ENCODE measurements at places on chromosomes 11 and 22. TPM values are rescaled to one million over a fixed set of nuclear protein-coding genes. Genes with fewer than 3 reads are reported as not detected.
A peak's percentile ranks its signal among the peaks of the same experiment; 100 is the strongest.

DNA sequence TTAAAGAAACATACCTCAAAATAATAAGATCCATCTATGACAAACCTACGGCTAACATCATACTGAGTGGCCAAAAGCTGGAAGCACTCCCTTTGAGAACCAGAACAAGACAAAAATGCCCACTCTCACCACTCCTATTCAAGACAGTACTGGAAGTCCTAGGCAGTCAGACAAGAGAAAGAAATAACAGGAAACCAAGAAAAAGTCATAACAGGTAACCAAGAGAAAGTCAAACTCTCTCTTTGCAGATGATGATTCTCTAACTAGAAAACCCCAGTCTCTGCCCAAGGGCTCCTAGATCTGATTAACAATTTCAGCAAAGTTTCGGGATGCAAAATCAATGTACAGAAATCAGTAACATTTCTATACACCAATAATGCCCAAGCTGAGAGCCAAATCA is 35.6 kb downstream of the TMEM123 start:
- DNase-seq = no peak

GRCh38 chr11:73372375-73372993 is 3.7 kb upstream of the RELT start:
- no peak for DNase-seq

The HBG1 gene
- not detected for total RNA-seq

The POU2AF2 gene
- total RNA-seq = 1.2 TPM

GRCh38 chr11:77661670-77662069 is 24.1 kb upstream of the CLNS1A start:
- DNase-seq = no peak

The OR52R1 gene
- total RNA-seq = not detected

- DNase-seq = no peak
Observed at GRCh38 chr22:31094021-31094551, 13.0 kb downstream of the SMTN start.

The SELENOH gene
- total RNA-seq = 50.5 TPM

GRCh38 chr11:47242596-47243192 is 5.9 kb downstream of the ACP2 start:
- DNase-seq = no peak

- no peak for DNase-seq
Observed at GRCh38 chr11:48043991-48044512, 63.7 kb downstream of the PTPRJ start.

- DNase-seq = no peak
Observed at GRCh38 chr11:2415171-2415570, 14.6 kb downstream of the TSSC4 start.

GRCh38 chr11:95877291-95877690 is 46.6 kb downstream of the MTMR2 start:
- no peak for DNase-seq

- DNase-seq = no peak
Observed at GRCh38 chr11:82450996-82451395, 282.7 kb downstream of the FAM181B start.

DNA sequence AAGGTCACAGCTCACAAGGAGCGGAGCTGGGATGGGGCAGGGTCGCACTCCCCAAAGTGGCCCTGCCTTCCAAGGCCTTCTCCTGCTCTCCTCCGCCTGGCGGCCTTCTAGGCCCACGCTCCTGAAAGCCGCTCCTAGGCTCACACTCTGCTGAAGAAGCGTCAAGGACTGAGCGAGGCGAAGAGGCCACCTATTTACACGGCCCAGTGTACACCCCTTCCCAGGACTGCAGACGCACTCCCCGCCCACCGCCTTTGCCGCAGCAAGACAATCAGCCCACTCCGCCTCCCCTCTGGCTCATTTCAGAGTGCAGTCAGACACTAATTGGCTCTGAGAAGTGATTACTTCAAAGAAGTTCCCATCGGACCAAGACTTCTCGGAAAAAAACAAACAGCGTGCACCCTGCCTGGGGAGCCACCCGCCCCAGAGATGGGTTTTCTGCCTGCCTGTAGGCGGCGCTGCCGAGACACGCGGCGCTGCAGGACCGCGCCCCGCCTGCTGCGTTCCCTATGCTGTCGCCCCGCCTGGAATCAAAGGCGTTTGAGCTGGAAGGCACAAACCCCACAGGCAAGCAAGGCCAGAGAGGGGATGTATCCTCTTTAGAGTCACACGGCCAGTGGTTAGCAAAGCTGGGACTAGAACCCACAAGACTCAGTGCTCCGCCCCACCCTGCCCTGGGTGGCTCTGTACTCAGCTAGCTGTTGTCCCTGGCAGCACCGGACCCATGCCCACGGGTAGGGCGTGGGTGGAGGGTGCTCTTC is 414.8 kb downstream of the BUD13 start:
- peak; percentile 73 for DNase-seq

DNA sequence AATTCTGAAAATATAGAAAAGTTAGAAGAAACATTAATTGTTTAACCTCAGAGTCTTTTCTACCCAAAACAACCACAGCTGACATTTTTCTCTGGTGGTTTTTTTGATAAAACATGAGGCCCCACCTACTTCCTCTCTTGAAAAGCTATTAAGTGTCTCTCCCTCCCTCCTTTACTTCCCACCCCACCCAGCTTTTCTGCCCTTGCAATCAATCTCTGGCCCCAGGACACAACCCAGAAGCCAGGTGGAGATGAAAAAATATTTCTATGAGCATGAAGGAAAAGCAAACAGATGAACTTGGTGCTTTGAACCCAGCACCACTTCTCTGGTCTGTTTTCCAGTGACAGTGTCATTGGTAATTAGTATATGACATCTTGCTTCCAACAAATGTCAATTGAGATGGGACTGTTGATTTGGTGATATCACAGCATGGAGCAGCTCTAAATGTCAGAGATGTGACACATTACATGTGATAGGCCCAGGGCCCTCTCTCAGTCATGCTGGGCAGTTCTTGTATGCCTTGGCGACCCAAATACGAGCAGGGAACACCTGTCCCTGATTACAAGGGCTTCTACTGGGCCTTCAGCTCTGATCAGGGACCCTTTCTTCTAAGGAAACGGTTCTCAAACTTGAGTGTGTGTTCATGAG is 23.9 kb upstream of the TMPRSS13 start:
- no peak for DNase-seq

DNA sequence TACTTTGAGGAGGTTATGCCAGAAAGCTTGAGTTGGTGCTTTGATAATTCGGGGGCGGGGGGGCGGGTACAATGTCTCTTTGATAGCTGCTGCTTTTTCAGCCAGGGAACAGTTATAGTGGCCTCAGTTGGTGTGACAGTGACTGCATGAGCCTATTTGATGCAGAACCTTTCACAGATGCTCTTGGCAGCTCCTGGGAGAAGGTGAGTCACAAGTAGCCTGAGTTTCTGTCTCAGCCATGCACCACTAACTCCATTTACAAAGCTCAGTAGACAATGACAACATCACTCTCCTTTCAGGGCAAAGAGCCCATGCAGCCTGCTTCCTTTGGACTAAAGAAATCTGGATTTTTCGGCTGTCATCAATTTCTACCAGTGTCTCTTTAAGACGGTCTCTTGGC is 42.1 kb upstream of the SEZ6L start:
- no peak for DNase-seq

The HYLS1 gene
- total RNA-seq = 2.7 TPM

The CD6 gene
- 15.7 TPM for total RNA-seq

DNA sequence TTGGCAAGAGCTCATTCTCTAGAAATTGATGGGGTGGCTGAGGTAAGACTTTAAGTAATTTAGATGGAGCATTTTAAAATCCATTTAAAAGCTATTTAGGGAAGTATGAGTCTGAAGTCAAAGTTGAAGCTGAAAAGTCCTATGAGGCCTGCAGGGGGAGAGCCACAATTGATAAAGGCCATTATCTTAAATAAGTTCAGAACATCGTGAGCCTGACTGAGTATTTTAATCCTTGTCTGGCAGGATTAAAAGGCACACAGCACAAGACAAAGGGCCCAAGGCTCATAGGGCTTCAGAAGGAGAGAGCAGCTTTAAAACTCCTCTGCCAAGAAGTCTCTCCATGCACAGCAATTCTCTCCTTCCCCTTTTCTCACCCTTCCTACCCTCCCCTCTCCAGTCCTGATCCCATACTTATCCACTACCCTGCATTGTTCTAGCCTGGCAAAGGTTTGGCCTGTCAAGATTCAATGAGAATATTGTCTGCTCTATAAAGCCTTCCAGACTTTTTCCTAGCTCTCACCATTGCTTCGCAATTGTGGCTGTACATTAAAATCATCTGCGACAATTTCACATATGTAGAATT is 1312.9 kb downstream of the FAM181B start:
- no peak for DNase-seq

DNA sequence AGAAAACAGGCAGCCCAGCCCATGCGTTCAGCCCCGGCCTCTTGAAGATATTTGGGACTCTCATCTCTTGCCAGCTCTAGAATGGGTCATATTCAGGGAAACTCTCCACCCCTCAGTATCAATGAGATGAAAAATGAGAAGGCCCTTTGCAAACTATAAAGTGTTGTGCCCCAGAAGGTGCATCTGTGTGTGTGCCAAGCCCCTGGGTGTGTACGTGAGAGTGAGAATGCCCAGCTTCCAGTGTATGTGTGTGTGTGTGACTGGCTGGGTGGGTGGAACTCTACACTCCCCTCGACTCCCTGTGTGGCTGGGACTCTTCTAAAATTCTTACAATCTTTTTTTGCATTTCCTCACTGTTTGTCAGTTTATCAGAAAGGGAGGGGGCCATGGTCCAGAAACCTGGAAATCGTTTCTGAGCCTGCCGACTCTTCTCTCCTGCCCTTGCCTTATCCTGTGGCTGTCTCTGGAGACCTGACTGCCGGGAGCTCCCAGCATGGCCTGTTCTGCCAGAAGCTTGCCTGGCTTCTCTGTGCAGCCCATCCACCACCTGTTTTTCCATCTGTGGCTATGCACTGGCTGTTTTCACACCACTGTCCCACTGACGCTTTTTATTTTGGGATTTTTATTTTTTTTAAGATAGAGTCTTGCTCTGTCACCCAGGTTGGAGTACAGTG is 1.2 kb downstream of the P2RY6 start:
- peak; percentile 44 for DNase-seq

The BCO2 gene
- 56.2 TPM for total RNA-seq

DNA sequence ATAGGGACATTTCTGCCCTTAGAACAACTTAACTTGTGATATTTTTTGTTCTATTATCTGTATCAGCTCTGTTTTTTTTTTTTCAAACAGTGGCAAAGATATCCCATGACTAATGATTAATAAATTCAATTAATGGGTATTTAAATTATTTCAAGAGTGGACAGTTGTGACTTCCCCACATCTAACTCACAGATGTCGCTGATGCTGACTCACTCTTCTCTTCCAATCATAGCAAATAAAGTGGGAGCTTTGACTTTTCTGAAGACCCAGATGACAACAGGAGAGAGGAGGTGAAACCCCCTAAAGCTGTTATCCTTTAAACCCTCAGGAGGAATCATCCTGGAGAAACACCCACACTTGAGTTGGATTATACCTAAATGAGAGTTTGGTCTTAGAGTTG is 27.1 kb downstream of the GGTLC2 start:
- DNase-seq = no peak

GRCh38 chr11:72582206-72583176 is 91.7 kb downstream of the PDE2A start:
- DNase-seq = peak; percentile 30

DNA sequence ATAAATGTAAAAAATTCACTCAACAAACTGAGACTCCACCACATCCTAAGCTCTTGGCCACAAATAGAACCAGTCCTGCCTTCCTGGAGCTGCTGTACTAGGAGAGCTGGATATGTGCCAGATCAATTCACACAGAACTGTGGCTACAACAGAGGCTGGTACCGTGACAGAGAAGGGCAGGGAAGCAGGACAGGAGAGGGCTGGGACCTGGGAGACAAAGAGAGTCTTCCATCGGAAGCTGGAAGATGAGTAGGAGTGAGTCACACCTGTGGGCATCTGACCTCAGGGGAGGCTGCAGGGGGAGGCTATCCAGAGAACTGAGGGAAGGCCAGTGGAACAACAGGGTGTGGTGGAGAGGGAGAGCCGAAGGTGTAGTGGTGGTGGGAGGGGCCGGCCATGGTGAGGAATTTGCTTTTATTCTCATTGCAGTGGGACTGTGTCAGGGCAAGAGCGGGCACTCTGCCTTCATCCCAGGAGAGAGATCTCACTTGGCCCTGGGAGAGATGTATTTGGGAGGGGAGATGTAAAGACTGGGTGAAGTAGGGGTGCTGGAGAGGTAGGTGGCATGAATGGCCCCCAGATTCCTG is 1.9 kb upstream of the LTBP3 start:
- DNase-seq = no peak

The JAM3 gene
- 8.1 TPM for total RNA-seq

The MMP8 gene
- not detected for total RNA-seq

Measured in Peyer's patch (tissue), 4 donors.